ENCODE measurements at places on chromosomes 2 and 18.
A peak's percentile ranks its signal among the peaks of the same experiment; 100 is the strongest.

DNA sequence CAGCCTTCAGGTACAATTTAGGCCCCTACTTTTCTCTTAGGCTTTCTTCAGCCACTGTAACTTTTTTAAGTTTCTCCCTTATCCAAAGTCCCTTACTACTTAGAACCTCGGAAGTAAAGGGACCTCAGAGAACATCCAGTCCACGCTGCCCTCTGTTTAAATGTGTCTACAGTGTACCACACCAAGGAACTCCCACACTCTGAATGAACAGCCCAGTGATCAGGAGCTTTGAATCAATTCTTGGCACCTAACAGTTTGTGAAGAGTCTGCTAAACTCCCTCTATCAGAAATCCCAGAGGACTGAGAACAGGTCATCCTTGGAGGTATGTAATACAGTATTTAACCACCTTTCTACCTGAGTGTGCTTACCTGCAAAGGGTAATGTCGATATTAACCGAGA is 11.6 kb upstream of the MALT1 start:
- DNase-seq: no peak
- no peaks in the 10 kb centered on the region for H3K27me3 ChIP-seq
- H3K27ac ChIP-seq: no peak overlapping the region
- no peaks in the 10 kb centered on the region for H3K36me3 ChIP-seq
- no peaks in the 10 kb centered on the region for H3K4me1 ChIP-seq
- no peak overlapping the region for H3K4me3 ChIP-seq

DNA sequence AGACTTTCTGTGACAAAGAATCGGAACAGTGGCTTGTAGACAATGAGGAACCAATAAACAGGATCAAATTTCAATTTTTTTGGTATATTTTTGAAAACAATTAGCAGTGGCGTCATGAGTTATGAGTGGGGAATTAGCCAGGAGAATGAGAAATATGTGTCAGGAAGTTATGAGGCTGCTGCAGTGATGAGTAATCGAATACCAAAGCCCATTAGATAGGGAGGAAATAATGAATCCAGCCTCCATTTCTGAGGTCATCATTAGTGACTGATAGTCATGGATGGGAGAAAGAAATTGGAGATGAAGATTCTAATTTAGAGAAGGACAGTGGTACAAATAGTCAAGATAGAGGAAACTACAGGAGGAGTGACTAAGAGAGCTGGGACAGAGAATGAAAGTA is 673.1 kb upstream of the VRK2 start:
- no peaks in the 10 kb centered on the region for H3K4me1 ChIP-seq
- H3K4me3 ChIP-seq: no peak overlapping the region
- H3K36me3 ChIP-seq: no peaks in the 10 kb centered on the region
- no peak overlapping the region for H3K27ac ChIP-seq

DNA sequence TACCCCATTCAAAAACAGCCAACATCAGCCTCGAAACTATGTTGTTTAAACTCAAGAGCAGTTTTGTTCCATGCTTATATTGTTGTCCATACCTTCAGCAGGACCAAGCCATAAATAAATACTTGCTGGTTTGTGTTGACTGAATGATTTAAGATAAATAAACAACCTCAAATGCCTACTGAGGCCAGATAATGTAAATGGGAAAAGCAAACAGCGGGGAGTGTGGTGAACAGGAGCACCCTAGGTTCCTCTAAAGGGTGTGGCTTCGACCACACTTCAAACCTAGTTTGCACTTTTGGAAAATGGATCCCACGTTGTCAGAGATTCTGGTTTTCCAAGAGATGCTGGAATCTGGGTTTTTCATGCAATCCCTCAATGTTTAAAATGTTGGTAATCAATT is 1.7 kb upstream of the PMAIP1 start:
- H3K27ac ChIP-seq: no peak overlapping the region
- no peak overlapping the region for H3K4me3 ChIP-seq
- H3K4me1 ChIP-seq: no peaks in the 10 kb centered on the region
- no peak for DNase-seq

- DNase-seq: no peak
- H3K4me3 ChIP-seq: no peak overlapping the region
- H3K4me1 ChIP-seq: no peaks in the 10 kb centered on the region
Observed at GRCh38 chr2:43006834-43007543, 214.6 kb upstream of the HAAO start.

GRCh38 chr18:50266248-50266704 is at the start of gene CFAP53:
TSS of gene CFAP53 (minus strand) at chr18:50266495. CDS start at chr18:50266404, 91 bp downstream.
- peak; percentile 88 for DNase-seq
- H3K27me3 ChIP-seq: no peaks in the 10 kb centered on the region
- no peaks in the 10 kb centered on the region for H3K36me3 ChIP-seq
- H3K27ac ChIP-seq: peak within 1 kb of the TSS; percentile 14

- H3K27ac ChIP-seq: no peak overlapping the region
- DNase-seq: no peak
- no peaks in the 10 kb centered on the region for H3K27me3 ChIP-seq
- H3K4me1 ChIP-seq: no peaks in the 10 kb centered on the region
Observed at GRCh38 chr2:120719491-120719890, 16.2 kb upstream of the GLI2 start.

- no peaks in the 10 kb centered on the region for H3K27me3 ChIP-seq
- H3K27ac ChIP-seq: no peak overlapping the region
- H3K36me3 ChIP-seq: no peaks in the 10 kb centered on the region
- no peak for DNase-seq
- H3K4me1 ChIP-seq: no peaks in the 10 kb centered on the region
Observed at GRCh38 chr2:9990736-9991135, 39.2 kb downstream of the GRHL1 start.

GRCh38 chr18:35547008-35547605 is 34.4 kb upstream of the GALNT1 start:
- H3K4me3 ChIP-seq: no peak overlapping the region
- no peaks in the 10 kb centered on the region for H3K27me3 ChIP-seq
- no peak overlapping the region for H3K27ac ChIP-seq

DNA sequence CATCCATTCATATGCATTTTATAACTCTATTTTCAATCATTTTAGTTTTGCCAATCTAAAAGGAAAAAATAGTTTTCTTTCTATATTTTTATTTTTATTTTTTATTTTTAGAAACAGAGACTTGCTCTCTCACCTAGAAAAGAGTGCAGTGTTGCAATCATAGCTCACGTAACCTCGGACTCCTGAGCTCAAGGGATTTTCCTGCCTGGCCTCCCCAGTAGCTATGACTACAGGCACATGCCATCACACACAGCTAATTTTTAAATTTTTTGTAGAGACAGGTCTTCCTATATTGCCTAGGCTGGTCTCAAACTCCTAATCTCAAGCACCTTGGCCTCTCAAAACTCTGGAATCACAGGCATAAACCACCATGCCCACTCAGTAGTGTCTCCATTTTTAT is 125.5 kb upstream of the XIRP2 start:
- no peak overlapping the region for H3K27ac ChIP-seq
- no peak for DNase-seq
- no peaks in the 10 kb centered on the region for H3K27me3 ChIP-seq
- H3K4me3 ChIP-seq: no peak overlapping the region
- no peaks in the 10 kb centered on the region for H3K36me3 ChIP-seq

GRCh38 chr2:241802421-241803318 is 6.3 kb upstream of the NEU4 start:
- peaks cover 18% of the 10 kb centered on the region for H3K4me1 ChIP-seq
- H3K27me3 ChIP-seq: no peaks in the 10 kb centered on the region
- no peaks in the 10 kb centered on the region for H3K36me3 ChIP-seq
- no peak overlapping the region for H3K4me3 ChIP-seq
- H3K27ac ChIP-seq: no peak overlapping the region
- DNase-seq: peak; percentile 13

- H3K27me3 ChIP-seq: no peaks in the 10 kb centered on the region
- H3K4me1 ChIP-seq: no peaks in the 10 kb centered on the region
- no peak overlapping the region for H3K4me3 ChIP-seq
- DNase-seq: no peak
Observed at GRCh38 chr2:232375164-232375563, 3.4 kb upstream of the ALPP start.

DNA sequence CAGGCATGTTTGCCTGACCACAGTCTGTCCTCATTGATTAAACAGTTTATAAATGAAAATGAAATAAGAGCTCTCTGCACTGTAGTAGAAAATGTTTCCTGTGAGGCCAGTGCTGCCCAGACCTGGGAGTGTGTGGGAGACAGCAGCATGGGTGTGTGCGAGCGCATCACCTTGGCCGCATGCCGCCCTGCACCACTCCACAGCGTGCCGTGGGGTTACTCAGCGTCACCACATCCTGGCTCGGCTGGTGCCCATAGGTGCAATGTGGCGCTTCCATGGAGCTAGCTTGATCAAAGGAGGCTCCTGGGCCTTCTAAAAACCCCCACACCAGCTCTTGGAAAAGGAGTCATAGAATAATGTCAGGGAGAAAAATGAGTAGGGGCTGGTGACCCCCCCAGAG is 76.0 kb upstream of the EPC2 start:
- H3K4me3 ChIP-seq: no peak overlapping the region
- no peak overlapping the region for H3K27ac ChIP-seq
- DNase-seq: no peak
- H3K27me3 ChIP-seq: no peaks in the 10 kb centered on the region
- no peaks in the 10 kb centered on the region for H3K36me3 ChIP-seq
- no peaks in the 10 kb centered on the region for H3K4me1 ChIP-seq

DNA sequence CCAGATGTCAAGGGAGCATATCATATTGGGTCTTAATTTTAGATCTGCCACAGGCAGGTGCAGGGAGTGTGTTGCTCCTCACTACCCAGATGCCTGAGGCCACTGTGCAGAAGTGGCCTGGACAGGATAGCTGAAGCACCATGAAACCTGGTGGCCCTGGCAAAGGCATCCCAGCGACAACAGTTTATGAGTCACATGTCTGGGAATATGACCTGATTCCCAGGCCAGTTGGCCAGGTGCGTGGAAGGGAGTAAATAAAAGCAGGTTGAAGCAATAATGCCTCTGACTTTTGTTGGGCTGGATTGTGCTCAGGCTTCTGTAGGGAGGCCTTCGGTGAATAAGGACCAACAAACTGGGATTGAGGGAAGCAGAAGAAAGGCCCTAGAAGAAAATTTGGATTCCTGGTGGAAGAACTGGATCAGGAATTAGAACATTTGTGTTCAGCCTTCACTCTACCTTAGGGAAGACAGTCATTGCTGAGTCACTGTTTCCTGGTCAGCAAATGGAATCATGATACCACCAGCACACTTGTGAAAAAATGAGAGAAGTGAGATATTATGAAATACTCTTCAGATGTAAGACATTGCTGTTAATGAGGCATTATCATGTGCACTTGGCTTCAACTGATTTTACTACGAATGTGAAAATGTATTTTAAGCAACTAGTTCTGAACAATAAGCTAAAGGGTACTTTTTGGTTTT is 78.4 kb upstream of the ZNF516 start:
- no peaks in the 10 kb centered on the region for H3K4me1 ChIP-seq
- no peak for DNase-seq
- H3K4me3 ChIP-seq: no peak overlapping the region
- no peaks in the 10 kb centered on the region for H3K36me3 ChIP-seq
- H3K27ac ChIP-seq: no peak overlapping the region

- H3K36me3 ChIP-seq: no peaks in the 10 kb centered on the region
- no peak overlapping the region for H3K27ac ChIP-seq
- H3K27me3 ChIP-seq: no peaks in the 10 kb centered on the region
- no peak for DNase-seq
- H3K4me1 ChIP-seq: no peaks in the 10 kb centered on the region
- H3K4me3 ChIP-seq: no peak overlapping the region
Observed at GRCh38 chr2:155872396-155872795, 460.1 kb downstream of the NR4A2 start.

- H3K4me1 ChIP-seq: no peaks in the 10 kb centered on the region
- DNase-seq: peak; percentile 83
- H3K27me3 ChIP-seq: no peaks in the 10 kb centered on the region
- H3K4me3 ChIP-seq: no peak overlapping the region
- peak overlapping the region; percentile 80 for H3K27ac ChIP-seq
- no peaks in the 10 kb centered on the region for H3K36me3 ChIP-seq
Observed at GRCh38 chr2:27705851-27706622, 42.3 kb downstream of the SLC4A1AP start.

DNA sequence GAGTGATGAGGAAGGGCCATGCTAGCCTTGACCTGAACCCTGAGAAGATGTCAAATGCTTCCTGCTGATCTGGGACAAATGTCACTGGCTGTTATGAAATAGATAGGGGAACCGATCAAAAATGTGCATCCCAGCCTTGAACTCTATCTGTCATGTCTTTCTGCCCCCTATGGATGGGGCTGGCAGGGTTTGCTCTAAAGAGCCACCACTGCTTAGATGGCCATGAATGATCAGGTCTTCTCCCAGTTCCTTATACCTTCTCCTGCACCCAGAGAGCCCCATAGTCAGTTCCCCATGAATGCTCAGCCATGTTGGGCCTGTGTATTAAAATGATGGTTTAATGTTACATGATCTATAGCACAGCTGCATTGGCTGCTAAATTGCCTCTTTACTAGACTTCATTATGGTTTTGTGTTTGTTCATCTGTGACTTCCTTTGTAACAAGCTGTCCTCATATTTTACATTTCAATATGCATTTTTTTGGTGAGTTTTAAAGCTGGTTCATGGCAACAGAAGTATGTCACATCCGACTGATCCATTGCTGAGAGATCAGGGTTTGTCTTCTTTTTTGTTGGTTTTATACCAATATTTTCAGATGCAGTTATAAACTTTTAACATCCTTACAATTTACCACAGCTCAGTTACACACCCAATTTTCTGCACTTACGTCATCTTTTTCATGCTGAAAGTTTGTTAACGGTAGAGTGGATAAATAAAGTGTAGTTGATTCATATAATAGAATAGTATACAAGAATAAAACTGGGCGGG is 56.3 kb upstream of the SMAD2 start:
- H3K27ac ChIP-seq: no peak overlapping the region
- no peaks in the 10 kb centered on the region for H3K4me1 ChIP-seq
- no peak overlapping the region for H3K4me3 ChIP-seq
- H3K27me3 ChIP-seq: no peaks in the 10 kb centered on the region
- H3K36me3 ChIP-seq: no peaks in the 10 kb centered on the region
- no peak for DNase-seq

DNA sequence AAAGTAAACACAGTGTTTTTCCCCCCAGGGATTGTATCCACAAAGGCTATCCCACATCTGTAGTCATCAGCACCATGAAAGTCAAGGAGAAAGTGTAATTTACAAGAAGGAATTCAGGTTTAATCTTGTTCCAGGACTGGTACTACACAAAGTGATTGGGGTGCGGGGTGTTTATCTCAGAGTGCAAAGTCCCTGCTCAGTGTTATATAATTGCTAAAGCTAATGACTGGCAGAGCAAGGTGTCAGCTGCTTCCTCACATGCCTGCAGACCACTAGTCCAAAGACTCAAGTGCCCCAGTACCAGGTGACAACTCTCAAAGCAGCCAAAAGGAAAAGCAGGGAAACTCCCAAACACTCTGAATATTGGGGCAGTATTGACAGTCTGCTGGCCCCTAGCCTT is 40.4 kb upstream of the PDCL3 start:
- H3K27ac ChIP-seq: no peak overlapping the region
- no peaks in the 10 kb centered on the region for H3K4me1 ChIP-seq
- no peaks in the 10 kb centered on the region for H3K36me3 ChIP-seq
- no peak for DNase-seq

- no peaks in the 10 kb centered on the region for H3K36me3 ChIP-seq
- no peak overlapping the region for H3K27ac ChIP-seq
- no peak overlapping the region for H3K4me3 ChIP-seq
- H3K4me1 ChIP-seq: no peaks in the 10 kb centered on the region
- H3K27me3 ChIP-seq: no peaks in the 10 kb centered on the region
- DNase-seq: no peak
Observed at GRCh38 chr2:26633993-26634595, 7.1 kb downstream of the CIB4 start.

Measured in uterus (tissue), 4 donors.